Fibroblast of villous mesenchyme (primary cell): ENCODE measurements at places on chromosomes 2 and 18. TPM values are rescaled to one million over a fixed set of nuclear protein-coding genes. Genes with fewer than 3 reads are reported as not detected.

- DNase-seq, result no peak
Measured at GRCh38 chr18:59012815-59013705, 126.6 kb upstream of the SEC11C start.

DNA sequence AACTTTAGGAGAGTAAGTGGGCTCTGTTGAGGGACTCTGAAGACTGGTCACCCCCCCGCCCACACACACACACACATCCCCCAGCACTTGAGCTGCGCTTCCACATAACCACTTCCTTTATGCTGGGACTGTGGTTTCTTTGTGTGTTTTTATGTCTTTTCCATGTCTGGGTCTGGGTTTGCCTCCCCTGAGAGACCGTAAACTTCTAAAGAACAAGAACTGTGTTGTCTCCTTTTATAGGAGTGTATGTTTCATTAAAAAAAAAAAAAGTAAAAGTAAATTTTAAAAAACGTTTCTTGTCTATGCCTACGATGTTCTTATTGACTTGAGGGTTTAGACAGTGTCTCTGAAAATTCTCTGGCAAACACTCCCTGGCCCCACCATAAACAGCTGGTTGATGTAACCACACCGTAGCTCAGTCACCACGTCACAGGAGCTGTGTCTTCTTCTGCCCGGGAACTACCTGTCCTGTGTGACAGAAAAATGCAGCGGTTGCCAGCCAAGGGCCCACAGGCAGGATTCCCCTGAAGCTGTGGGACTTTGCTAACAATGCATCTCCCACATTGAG, 68.0 kb downstream of the KLHL29 start:
- DNase-seq, result peak; percentile 30

DNA sequence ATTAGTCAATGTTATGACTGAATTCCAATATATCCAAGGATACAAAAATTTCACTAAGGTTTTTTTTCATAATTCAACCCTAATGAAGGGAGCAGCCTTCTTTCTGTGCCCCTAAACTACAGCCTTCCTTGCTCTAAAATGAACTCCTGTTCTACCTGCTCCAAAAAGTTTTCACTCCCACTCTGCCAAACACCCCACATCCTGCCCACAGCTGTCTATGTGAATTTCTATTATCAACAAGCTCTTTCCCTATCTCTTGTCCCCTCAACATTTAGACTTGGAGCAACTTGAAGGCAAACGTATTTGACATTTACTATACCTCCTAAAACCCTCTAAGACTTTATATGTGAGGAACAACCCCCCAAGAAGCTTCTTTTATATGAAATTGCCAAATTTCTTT, 2.5 kb downstream of the STAT4 start:
- no peak for DNase-seq

- no peak for DNase-seq
Measured at GRCh38 chr2:64656379-64656778, 2.7 kb upstream of the SERTAD2 start.

DNA sequence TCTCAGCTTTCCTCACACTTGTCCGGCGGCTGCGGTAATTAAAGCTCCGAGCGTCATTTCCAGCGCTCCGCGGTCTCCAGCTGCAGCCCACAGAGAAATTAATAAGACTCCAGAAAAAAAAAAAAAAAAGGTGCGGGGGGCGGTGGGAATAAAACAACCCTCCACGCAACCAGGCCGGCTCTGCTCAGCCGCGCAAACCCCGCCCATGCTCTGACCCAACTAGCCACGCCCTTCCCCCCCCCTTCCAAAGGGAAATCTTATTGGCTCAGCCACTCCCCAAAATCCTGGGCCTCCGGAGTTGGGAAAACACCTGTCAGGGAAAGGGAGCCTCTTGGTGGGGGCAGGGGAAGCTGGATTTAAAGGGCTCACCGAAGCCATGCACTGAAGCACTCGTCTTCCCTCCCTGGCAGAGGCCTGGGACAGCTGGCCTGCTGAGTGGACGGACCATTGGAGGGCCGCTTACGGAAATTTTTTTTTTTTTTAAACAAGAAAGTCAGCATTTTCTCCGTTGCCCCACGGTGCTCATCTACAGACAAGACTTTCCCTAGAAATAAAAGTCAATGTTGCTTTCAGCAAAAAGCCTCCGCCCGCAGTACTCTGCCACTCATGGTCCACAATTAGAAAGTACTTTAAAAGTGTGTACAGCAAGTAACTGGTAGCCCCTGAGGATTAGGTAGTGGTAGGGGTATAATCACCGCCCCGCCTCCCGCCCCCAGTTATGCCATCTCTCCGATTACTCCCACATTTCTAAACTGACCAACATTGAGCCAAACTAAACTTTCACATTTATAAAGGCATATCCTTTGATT, 674 bp upstream of the ERBB4 start:
- no peak for DNase-seq

DNA sequence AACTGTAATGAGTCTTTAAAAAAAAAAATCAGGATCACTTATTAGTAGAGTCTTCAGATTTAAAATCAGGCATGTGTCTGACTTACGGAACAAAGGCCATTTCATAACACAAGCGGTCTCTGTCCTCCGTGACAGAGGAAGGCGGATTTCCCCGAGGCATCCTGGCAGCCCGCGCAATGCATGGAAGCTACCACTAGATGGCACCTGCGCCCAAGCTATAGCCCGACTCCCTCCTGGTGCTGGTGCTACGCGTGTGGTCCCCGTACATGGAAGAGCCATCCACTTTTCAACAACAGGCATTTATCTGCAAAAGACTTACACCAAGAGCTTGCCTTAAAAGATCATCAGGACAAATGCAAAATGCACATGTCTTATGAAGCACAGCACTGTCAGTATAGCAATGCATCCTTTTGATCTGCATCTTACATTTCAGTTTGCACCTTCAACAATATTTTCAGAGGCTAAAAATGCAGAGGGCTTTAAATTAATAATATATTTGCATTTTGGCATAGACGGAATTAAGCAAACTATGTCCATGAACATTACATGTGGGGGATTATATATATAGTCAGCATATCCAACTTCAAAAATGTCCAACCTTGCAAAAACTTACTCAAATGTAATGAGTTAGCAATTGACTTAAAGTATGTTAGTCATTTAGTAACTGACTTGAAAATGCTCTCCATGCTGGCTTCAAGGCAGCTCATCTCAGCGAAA, 96.0 kb downstream of the ZNF516 start:
- DNase-seq, result peak; percentile 83

DNA sequence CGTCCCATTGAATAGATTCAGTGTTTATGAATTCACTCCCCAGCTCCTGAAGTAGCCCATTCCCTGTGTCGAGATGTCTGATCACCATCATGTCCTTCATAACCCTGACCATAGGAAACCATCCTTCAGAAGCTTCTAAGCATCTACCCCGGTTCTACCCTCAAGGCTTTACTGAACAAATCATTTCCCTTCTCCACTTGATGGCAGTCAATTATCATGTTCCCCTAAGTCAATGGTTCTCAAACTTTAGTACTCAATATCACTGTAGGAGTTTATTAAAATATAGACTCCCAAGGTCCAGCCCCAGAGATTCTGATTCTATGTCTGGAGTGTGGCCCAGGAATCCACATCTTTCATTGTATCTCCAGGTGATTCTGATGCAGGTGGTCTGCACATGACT, 228.4 kb upstream of the SP5 start:
- DNase-seq, result no peak

DNA sequence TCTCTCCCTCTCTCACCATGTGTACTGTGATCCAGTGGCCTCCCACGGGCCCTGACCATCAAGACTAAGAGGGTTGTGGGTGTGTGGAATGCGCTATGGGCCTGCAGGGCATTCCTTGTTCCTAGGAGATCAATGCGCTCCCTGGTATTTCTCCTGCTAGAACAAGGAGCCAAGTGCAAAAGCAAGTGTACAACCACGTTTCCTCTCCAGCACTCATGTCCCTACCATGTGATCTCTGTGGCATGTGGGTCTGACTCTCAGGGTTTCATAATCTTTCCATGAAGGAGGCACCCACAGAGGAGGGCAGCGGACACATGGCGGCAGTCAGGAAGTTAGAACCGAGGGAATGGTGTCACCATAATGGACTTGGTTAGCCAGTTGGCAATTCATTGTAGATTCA, 91.4 kb downstream of the MAPK4 start:
- DNase-seq, result no peak

DNA sequence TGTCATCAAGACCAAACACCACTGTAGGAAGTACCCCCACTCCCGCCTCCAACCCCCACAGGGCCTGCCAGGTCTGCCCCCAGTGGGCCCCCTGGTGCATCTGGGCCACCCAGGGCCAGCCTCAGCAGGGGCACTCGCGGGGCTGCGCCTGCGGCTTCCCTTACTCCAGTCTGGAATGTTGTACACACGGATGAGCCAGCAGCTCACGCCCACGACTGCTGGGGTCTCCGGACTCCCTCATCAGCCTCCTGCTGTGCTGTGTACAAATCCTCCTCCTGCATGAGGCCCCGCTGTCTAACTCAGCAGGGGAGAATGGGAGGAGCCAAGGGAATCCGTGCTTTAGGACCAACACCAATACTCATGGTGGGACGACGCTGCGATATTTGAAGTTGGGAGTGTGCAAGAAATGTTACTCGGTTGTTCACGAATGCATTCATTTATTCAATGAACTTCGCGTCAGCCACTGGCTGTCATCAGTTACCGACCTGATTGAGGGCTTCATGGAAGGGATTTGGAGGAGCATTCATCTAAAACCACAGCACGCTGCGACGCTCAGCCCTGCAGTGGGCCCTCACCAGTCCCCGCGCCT, 654 bp upstream of the ASB1 start:
- peak; percentile 30 for DNase-seq

DNA sequence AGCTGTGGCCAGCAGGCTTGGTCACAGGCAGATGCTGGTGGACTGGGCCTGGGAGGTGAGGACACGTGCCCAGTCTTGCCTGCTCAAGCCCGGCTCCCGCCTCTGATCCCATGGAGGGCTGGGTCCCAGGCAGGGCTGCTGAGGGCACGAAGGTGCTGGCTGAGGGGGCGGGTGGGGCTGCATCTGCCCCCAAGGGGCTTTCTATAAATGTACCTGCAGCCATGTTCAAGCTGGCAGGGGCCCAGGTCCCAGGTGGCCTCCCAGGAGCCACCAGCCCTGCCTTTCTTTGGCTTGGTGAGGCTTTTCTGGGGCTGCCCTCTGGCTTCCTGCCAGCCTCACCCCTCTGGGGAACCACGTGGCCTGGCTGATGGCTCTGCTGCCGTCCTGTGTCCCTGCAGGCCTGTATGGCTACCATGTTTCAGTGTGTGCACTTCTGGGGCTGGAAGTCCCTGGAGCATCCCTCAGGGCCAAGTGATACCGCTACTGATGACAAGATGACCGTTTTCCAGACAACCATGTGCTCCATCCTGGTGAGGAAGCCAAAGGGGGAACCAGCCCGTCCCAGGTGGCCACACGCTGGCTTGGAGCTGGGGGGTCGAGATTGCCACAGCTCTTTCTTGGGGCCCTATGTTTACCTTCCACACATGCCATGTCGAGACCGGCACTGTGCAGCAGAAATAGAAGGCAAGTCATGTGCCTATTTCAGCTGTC, 23.2 kb downstream of the HJURP start:
- DNase-seq, result no peak

GRCh38 chr18:57447154-57447621, 12.0 kb downstream of the ONECUT2 start:
- peak; percentile 20 for DNase-seq

DNA sequence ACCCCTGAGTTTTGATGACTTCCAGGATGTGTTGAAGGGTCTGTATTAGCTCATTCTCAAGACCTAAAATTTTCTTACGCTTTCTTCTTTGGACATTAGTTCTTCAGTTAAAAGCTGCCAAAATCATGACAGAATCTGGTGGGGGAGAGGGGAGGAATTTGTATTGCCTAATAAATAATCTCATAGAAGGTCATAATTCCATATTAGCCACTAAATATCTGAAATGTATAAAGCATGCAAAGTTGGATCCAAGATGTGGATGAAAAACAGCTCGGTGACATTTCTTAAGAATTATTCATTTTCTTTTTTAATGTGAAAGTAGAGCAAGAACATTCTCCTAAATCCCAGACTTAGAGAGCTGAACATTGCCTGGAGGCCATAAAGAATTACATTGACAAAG, 120.1 kb downstream of the MMADHC start:
- DNase-seq, result peak; percentile 31

- peak; percentile 81 for DNase-seq
Measured at GRCh38 chr2:147025646-147026585, 818.9 kb upstream of the ACVR2A start.

DNA sequence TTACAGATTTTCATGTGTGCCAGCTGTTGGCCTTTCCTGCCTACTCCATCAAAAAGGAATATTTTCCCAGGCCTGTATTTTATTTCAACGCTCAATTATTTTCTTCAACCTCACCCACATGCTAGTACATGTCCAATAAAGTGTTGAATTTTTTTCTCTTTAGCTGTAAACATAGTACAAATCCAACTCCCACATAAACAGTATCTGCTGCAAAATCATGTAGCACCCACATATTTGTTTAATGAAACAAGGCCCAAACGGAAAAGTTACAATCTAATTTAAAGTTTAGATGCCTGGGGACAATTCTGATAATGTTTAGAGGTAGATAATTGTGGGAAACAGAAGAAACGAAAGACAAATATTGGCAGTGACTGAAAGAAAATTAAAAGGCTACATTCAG, 275.4 kb upstream of the ACVR2A start:
- DNase-seq, result no peak

DNA sequence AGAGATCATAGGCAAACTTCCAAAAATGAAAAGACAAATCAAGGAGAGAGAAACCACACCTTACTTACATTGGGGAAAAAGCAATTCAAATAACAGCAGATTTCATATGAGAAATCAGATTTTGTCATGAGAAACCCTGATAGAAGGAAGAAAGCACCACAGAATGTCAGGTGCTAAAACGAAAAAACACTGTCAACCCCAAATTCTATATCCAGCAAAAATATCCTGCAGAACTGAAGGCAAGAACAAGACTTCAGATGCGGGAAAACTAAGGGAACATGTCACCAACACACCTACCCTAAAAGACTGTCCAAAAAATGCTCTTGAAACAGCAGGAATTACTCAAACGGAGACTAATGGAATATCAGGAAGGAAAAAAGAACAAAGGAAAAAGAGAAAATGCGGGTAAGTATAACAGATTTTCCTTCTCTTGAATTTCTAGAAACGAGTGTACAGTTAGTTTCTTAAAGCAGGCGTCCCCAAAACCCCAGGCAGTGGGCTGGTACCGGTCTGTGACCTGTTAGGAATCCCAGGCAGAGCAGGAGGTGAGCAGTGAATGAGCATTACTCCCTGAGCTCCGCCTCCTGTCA, 7.3 kb upstream of the ID2 start:
- DNase-seq, result no peak

The ONECUT2 gene
- under 0.01 TPM in 2 replicates for total RNA-seq

The SPP2 gene
- total RNA-seq, result not detected in 2 replicates

The CPLX4 gene
- under 0.01 TPM in 1 of 2 replicates, not detected in the other for total RNA-seq

The KLHL30 gene
- 0.43 and 2.3 TPM in 2 replicates for total RNA-seq

The CERS6 gene
- total RNA-seq, result 9.0 and 16.0 TPM in 2 replicates

The RRM2 gene
- total RNA-seq, result 45.8 and 58.6 TPM in 2 replicates

The SMYD1 gene
- total RNA-seq, result under 0.01 TPM in 1 of 2 replicates, not detected in the other

The CWC22 gene
- 11.3 and 17.3 TPM in 2 replicates for total RNA-seq

The HMSD gene
- 1.3 TPM in 2 replicates for total RNA-seq

The SLC16A14 gene
- 1.3 and 3.5 TPM in 2 replicates for total RNA-seq

The MYL1 gene
- not detected in 2 replicates for total RNA-seq
